D341Med (cell line): ENCODE measurements at places on chromosomes 6 and 20.

GRCh38 chr20:37711994-37712964 is 18.4 kb downstream of the CTNNBL1 start:
- DNase-seq: peak; percentile 33

DNA sequence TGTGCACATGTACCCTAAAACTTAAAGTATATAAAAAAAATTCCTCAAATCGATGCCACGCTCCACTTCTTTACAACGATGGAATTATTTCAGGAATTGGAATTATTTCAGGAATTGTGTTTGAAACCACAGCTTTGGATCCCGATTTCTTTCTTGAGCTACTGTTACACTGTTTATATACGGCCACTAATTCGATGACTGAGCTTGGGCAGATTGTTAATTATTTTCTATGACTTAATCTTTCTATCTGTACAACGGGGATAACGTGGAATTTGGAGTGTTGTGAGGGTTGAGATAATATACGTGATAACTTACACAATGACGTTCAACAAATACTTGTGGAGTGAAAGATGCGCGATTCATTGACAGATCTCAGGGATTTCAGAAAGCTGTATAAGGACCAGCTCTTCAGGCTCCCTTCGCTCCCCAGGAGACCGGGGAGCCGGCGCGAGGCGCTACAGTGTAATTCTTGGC is 171.3 kb downstream of the SLC16A10 start:
- DNase-seq: no peak

DNA sequence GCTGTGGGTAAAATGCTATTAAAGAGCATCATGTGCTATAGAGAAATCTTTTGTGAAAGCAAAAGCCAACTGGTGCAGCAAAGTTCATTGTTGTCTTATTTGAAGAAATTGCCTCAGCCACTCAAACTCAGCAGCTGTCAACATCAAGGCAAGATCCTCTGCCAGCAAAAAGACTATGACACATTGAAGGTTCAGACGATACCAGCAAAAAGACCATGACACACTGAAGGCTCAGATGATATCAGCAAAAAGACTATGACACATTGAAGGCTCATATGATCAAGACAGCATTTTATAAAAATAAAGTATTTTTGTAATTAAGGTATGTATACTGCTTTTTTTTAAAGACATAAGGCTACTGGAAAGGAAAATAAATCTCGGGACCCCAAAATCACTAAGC is 118.4 kb upstream of the RUNX2 start:
- DNase-seq: no peak

- DNase-seq: no peak
These were observed 28.8 kb upstream of the TSHZ2 start for GRCh38 chr20:52943185-52943841.

- DNase-seq: no peak
These were observed 813.3 kb downstream of the HACE1 start for GRCh38 chr6:104046426-104046825.

GRCh38 chr6:73830119-73830518 is 134.1 kb downstream of the CD109 start:
- no peak for DNase-seq

- no peak for DNase-seq
These were observed 27.5 kb downstream of the FOXC1 start for GRCh38 chr6:1636971-1637871.

DNA sequence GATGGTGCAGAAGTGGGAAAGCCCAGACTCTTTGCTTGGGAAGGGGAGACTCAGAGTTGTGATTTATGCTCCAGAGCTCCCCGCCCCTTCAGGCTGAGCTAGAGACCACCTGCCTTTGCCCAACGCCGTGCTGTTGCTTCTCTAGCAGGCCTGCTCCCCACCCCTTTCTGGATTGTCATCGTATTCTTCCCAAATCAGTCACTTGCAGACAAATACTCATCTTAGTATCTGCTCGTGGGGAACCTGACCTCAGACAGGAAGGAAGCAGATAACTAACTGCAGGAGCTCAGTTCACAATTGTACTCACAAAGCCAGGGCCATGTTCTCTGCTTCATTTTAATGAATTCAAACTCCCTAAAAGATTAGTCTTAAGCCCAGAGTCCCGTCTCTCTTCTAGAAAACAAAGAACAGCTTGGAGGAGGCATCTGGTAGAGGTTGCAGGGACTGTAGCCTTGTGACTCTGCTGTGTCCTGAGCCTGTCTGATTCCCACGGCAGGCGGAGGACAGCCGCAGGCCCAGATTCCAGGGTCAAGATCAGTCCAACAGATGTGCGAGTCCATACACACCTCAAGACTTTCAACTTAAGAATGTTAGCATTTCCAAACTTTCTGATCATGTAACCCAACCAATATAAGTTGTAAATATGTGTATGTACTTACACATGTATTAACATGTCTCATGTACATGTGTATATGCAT is 57.2 kb upstream of the GGTLC1 start:
- DNase-seq: no peak

DNA sequence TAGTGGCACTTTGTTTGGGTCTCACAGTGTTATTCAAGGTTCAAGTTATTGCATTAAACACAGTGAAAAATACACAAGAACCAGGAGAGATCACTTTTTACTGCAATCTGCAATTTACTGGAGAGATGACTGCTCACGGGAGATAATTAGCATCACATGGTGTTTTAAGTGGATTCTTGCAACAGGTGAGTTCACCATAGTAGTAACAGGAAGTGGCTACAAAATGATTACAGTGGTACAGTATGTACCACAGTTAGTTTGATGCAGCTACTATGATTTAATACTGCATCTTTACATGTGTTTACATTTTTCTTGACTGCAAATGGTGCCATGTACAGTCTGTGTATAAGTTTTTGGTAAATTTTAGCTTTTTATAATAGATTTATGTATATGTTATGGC is 96.5 kb upstream of the SCP2D1 start:
- DNase-seq: no peak

GRCh38 chr20:22575087-22575721 is 9.2 kb downstream of the FOXA2 start:
- DNase-seq: no peak

- DNase-seq: no peak
These were observed 1.9 kb upstream of the MYLK4 start for GRCh38 chr6:2752477-2753109.

DNA sequence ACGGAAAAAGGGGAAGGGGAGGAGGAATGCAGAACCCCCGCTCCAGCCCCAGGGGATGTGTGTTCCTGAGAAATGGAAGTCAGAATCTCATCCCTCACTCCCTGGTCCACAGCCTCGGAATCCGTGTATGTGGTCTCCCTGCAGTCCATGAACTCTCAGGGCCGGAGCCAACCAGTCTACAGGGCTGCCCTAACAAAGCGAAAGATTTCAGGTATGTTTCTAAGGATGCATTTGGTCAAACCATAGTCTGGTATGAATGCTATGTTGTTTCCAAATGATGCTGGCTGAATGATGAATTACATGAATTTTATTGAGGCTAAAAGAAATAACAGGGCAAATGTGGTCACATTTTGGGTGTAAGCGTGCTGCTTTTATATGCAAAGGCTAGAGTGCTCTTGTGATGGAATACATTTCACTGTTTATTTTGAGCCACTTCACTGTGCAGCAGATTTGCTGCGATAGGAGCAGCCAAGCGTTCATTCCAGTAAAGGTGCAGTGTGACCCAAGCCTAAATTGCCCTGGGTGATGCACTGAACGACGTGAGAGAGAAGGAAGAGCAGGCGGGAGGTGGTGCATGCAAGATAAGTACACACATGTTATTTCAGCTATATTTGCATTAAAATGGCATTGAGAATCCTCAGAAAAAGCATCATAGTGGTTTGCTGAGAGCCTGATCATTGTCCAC is 52.4 kb downstream of the FNDC1 start:
- no peak for DNase-seq

DNA sequence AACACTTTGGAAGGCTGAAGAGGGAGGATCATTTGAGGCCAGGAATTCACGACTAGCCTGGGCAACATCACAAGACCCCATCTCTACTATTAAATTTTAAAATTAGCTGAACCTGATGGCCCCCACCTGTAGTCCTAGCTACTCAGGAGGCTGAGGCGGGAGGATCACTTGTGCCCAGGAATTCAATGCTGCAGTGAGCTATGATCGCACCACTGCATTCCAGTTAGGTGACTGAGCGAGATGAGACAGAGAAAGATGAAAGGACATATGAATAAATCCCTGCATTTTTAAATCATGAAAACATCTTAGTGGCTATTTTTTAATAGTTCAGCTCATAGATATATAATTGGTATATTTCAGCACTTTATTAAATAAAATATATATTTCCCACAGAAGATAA is 93.8 kb downstream of the GPR63 start:
- no peak for DNase-seq

DNA sequence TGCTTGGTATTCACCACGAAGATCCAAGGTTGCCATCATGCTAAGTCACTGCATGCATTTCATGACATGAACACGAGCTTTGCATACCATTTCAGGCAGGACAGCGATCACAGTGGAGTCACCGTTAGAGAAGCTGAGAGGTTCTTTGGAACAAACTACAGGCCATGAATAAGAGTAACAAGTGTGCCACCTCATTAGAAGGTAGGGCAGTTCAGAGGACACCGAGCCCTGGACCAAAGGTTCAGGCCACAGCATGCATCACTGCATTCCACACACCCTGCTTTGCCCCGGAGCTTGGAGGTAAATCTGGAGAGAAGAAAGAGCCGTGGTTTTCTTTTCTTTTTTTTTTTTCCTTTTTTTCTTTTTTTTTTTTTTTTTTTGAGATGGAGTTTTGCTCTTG is 66.9 kb upstream of the CDH4 start:
- no peak for DNase-seq

- peak; percentile 76 for DNase-seq
These were observed at the start of gene SIM1 for GRCh38 chr6:100464903-100465700. Gene SIM1 (minus strand): TSS chr6:100464921. CDS start chr6:100463468, 1,453 bp downstream.

DNA sequence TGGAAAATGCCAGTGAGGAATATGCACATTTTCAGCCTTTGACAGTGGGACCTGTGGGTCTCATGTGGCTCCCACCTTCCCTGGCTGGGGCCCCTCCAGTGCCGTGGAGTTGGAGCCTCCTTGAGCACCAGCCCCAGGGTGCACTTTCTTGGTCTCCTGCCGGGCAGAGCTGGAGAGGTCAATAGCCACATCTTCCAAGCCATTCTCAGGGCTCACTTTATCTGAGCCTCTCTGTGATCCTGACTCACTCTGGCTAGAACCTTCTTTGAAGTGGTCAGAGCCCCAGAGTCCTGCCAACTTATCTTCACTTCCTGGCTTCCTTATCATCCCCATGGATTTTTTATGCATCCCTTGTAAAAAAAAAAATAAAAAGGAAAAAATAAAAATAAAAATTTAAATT is 5.7 kb downstream of the VSX1 start:
- no peak for DNase-seq

DNA sequence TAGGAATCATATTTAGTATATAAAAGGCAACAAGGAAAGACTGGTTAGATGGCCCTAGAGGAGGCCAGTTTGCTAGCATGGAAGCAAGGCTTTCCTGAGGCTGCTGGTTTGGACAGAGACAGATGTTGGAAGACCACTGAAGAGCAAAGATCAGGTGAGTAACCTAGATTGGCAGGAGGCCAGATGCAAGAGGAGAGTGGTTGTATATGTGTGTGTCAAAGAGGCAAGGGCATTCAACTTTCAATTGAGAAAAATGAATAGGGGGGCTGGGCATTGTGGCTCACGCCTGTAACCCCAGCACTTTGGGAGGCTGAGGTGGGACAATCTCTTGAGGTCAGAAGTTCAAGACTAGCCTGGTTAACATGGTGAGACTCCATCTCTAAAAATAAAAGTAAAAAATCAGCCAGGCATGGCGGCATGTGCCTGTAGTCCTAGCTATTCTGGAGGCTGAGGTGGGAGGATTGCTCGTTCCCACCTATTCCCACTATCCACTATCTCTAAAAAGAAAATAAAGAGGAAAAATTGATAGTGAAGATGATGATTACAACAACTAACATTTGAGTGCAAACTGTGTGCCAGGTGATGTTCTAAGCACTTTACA is 79.8 kb downstream of the PRDM1 start:
- DNase-seq: no peak

- no peak for DNase-seq
These were observed 593.9 kb upstream of the BTBD3 start for GRCh38 chr20:11323816-11324215.

GRCh38 chr20:38760978-38761377 is 12.7 kb downstream of the ACTR5 start:
- no peak for DNase-seq

DNA sequence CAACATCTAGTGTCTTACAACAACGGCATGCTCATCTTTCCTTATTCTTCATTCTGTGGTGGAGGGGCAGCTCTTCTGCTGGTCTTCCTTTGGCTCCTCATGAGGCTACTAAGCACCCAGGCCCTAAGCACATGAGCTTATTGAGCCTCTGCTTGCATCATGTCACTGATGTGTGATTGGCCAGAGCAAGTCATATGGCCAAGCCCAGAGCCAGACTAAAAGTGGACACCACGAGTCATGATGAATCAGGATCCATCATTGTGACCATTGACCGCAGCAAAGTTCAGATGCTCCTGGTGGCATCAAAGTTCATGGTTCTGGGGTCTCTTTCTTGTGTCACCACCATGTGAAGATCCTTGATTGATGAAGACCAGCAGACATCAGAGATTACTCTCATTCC is 192.0 kb upstream of the FOXA2 start:
- DNase-seq: no peak

GRCh38 chr6:12621754-12622153 is 94.8 kb upstream of the PHACTR1 start:
- no peak for DNase-seq

DNA sequence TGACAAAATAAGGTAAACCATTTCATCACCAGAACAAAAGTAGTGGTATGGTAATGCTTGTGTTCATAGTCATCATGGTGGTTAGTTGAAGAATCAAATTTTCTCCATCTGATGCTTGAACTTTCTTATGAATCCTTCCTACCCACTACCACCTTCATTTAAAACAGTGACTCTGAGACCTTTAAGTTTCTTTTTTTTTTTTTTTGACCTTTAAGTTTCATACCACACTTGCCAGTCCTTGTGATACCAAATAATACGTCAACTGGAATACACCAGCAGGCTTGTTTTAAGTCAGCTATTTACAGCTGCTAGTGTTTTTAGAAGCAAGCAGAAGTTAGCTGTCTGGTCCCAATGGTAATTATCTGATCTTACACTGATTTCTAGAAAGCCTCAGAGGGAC is 413.4 kb upstream of the SOX4 start:
- DNase-seq: no peak

GRCh38 chr6:88566746-88567534 is 396.5 kb downstream of the RNGTT start:
- DNase-seq: no peak
